ENCODE measurements at places on chromosomes 7 and 10.

- no peak for DNase-seq
Measured at GRCh38 chr7:148397985-148398384, 192.6 kb upstream of the C7orf33 start.

DNA sequence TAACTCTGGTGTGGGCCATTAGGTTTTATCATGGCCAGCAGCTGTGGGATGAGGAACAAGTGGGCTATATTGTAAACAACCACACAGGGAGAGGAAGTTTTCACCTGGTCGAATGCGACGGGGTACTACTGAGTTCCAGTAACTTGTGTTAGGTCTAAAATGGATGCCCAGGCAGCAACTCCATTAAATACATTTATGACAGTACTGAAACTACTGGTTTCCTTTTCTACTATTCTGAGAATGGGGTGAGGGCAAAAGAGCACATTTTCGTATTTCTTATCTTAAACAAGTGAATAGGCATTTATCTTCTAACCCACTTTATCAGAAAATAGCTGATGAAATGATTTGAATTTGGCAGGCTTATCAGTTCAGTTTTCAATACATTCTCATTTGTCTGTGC, 109.7 kb downstream of the C1GALT1 start:
- no peak for DNase-seq

DNA sequence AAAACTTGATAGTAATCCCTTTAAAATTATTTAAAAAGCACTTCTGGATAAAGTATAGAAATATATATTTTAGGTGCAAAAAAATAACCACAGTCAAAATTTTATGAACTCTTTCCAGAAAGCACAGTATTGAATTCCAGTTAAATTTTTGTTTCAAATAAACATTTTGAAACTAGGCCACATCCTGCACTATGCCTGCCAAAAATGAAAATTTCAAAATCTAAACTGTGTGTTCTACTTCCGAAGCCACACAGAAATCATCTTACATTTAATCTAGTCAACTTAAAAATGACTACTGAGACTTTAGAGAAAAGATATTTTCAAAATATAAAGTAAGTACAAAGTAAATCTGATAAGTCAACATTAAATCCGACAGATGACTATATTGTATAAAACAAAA, 50.0 kb downstream of the MAGI2 start:
- DNase-seq, result no peak

GRCh38 chr7:135801045-135801693, 52.6 kb upstream of the FAM180A start:
- no peak for DNase-seq

DNA sequence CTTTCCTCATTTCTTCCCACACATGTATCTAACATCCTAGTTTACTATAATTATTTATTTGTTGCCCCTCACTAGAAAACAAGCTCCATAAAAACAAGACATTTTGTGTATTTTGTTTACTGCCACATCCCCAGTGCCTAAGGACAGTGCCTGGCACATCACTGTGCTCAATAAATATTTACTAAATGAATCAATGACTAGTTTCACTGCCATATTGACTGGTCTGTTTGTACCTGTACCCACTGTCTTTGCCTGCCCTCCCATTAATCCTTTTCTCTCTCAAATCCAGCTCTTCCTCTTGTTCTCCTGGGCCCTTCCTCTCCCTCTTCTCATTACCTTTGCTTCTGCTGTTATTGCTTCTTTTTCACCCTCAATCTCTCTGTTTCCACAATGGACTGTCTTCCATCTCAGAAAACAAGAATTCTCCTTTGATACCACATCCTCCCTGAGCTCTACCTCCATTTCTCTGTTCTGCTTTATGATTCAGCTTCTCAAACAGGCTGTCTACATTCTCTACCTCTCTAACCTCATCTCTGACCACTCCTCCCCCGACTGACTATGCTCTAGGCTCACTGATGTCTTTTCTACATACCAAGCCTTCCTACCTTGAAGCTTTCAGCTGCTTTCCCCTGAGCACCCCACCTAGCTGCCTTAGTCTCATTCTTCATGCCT, 8.3 kb upstream of the FAM133B start:
- DNase-seq, result no peak

DNA sequence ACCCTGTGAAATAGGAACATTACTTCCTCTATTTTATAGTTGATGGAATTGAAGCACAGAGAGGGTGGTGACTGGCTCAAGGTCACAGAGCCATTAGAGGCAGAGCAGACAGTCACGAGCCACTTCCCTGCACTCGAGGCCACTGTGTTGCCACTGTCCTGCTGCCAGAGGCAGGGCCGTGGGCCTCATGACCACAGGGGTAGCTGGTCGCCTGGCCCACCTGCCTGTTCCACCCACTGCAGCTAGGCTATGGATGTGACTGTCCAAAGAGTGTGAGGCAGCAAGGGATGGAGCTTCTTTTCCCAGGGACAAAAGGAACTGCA, 38.2 kb downstream of the RPS24 start:
- no peak for DNase-seq

DNA sequence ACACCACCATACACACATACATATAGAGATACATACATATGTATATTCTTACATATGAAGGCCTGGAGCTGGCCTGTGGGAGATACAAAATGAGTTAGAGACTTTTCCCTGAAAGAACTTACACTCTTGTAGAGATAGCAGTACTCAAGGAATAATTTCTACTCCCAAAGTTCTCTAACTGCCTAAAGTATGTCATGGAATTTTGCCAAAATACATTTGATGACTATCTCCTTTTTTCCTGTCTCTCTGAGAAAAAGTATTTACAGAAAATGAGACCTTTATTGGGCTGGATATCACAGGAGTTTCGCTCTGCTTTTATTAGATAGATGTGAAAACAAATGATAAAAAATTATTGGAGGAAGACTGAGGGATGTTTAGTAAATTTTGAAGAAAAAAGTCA, 220.1 kb downstream of the POU6F2 start:
- no peak for DNase-seq

DNA sequence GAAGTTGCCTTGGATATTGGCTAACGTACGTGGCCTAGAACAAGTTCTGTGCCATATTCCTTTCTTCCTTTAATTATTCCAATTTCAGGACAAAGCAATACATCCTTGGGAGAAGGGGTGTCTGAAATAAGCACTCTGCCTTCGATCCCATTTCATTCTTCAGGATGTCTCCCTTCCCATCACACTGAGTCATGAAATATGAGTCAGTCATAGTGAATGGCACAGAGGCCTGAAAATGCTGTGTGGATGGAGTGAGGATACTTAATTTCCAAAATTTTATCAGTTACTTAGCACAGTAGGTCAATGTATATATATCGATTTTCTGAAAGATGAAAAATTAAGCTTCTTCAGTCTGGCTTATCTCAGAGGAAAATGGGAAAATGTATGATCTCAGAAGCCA, 19.5 kb downstream of the EVX1 start:
- no peak for DNase-seq

DNA sequence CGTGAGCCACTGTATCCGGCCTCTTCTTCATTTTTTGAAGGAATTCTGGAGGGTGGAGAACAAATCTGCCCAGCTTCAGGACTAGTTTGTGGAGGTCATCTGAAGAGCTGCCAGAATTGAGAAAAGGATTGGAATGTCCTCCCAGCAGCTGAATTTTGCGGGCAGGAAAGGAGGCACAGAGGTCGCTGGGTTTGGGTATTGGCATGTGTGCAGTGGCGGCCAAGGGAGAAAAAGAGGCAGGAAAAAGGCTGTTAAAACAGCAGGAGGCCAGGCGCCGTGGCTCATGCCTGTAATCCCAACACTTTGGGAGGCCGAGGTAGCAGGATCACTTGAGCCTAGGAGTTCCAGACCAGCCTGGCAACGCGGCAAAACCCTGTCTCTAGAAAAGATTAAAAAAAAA, 80.4 kb downstream of the HIP1 start:
- DNase-seq, result no peak

DNA sequence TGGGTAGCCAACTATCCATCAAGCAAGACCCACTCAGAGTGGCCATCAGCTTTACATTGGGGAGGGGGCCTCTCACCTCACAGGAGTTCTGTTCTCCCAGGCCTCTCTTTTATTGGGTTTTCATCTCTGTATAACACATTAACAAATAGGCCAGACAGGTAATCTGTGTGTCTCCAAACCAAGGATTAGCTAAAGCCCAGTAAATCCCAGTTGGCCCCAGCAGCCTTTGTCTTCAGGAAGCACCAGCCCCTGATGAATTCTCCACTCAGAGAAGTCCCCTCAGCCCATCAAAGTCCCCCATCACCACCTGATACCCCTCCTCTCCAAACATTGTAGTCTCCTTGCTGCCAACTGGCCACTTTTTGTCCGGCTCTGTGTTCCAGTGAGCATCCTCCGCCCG, 16.9 kb upstream of the SLF2 start:
- no peak for DNase-seq

Data from stimulated activated naive CD4-positive, alpha-beta T cell treated with Interleukin-2 at 50 U/mL for 16 hours (primary cell).